Stimulated activated CD4-positive, alpha-beta T cell treated with anti-CD3 and anti-CD28 coated beads, Interleukin-15, amount 100 ng/mL, for 1 hour (primary cell): ENCODE measurements at places on chromosomes 7 and 10.

- DNase-seq, result no peak
These were observed 90.1 kb downstream of the FAM53B start for GRCh38 chr10:124653811-124654651.

GRCh38 chr10:62224606-62225005, 44.0 kb downstream of the RTKN2 start:
- no peak for DNase-seq

DNA sequence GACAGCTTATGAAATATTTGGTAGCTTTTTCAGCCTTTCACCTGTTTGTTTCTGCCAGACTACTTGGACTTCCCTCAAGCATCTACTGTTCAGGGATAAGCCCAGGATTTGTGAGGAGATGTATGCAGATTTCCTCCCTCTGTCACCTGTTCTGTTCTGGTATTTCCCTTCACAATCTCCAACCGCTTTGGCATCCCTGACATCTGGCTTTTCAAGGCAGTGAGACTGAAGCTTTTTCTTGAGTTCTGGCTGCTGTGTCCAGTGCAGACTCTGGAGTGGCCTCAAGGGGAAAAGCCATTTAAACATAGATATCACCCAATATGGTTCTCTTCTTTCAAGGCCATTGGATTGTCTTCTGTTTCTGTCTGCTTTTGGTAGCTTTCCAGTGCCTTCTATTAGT, 369.7 kb downstream of the LRMDA start:
- no peak for DNase-seq

GRCh38 chr10:15259136-15259535, 90.6 kb upstream of the NMT2 start:
- DNase-seq, result no peak

DNA sequence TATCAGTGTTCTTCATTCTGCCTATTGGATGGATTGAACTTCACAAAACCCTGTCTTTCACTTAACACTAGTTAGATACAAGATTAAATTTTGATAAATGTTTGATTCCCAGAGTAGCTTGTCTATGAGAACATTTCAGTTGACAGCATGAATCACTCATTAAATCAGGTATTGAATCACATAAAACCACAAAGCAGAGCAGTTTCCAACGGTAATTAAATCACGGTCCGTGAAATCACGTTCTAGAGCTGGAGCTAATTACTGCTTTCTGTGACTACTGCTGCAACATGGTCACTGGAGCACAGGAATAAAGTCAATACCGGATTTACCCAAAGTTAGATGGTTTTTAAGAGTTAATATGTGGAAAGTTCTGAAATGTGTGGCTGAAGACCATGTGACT, 257.8 kb upstream of the PCDH15 start:
- no peak for DNase-seq

DNA sequence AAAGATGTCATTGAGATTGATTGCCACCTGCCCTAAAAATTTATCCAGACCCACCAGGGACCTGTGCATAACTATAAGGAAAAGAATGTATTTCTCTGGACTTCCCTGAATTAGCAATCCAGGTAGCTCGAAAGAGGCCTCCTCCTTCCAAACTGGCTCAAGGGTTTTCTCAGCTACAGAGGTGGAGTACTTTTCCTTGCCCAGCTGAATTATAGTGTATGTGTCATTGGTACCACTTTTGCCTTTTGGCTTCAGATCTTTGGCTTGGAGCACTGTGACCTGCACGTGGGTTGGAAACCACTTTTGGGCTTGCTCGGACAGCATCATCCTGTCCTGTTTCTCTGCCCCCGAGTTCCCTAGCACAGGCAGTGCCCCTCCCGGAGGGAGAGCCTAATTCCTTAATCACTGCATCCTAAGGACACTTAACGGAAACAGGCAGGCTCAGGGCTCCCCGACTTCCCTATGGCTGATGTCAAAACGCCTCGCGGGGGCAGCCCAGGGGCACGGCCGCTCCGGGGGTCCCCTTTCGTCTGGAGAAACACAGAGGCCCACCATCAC, 825 bp downstream of the RAB11FIP2 start:
- DNase-seq, result peak; percentile 4

GRCh38 chr7:129514683-129515082, 12.4 kb downstream of the SMKR1 start:
- DNase-seq, result no peak

DNA sequence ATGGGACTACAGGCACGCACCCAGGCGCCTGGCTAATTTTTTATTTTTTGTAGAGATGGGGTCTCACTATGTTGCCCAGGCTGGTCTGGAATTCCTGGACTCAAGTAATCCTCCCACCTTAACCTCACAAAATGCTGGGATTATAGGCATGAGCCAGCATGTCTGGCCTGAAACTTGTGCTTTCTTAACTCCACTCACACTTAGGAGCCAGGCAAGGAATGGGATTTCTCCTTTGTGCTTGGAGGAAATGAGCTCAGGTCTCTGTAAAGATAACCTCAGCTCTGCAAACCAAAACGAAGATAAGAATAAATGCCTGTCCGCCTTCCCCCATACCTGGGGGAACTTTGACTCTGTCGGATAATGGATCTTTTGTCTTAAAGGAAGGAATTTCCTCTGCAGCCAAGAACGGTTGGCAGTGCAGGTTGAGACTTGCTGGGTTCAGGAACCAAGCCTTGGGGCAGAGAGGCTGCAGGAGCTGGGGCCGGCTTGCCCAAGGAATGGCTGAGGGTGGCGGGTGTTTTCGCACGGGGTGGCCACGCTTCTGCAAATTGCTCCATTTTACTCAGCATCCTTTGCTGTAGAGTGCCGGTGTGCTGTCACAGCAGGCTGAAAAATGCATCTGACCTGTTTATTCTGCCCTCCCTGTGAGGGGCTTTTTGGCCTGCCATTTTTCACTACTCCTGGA, 174.2 kb downstream of the KIAA1217 start:
- no peak for DNase-seq

DNA sequence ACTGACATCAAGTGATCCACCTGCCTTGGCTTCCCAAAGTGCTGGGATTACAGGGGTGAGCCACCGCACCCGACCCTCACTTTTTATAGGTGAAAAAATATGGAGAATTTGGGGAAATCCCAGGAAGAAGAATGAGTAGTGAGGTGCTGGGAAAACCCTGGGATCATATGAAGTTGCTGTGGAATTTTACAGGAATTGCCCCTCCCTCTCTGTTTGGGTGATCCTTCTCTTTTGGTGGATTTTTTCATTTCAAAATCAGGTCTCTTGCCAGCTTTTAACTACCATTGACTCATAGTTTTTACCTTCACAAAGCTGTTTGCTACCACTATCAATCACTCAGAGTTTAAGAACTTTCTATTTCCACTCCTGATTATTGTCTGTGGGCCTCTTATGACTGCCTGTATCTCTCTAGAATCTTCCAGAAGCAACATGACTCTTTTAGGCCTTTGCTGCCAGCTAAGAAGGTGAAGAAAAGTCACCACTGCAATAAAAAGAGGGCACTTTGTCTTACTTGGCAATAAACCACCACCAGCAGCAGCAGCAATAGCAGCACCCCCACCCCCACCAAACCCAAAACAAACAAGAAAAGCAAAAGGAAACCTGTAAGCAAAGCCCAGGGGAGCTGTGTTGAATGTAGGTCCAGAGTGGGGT, 4.0 kb upstream of the GIMAP8 start:
- no peak for DNase-seq

DNA sequence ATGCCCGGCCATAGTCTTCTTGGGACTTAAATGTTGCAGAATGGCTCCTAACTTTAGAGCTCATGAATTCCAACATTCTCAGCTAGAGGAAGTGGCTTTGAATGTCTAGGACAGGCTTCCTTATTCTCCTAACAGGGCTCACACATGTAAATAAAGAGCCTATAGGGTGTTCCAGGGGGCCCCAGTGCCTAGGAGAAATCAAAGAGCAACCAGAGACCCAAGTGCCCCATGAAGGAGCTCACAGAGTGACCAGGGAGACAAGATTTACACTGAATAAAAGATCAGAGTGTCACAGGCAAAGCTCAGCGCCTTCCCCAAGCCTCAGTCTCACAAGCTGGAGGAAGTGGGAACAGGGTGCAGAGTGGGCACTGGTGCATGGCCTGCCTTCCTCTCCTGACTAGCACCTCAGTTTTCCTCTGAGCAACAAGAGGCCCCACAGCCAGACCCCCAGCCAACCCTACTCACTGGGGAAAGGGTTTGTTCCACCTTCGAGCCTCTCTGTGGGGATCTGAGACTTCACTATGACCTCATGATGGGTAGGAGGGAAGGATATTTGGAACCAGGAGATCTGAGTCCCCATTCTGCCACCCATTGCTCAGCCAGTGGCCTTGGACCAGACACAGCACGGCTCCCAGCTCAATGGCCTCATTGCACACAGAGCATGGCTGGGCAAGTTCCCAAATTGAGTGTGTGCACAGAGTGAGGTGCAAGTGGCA, 16.0 kb downstream of the TMEM273 start:
- no peak for DNase-seq

GRCh38 chr7:92964141-92964540, 127.8 kb upstream of the CDK6 start:
- DNase-seq, result no peak

DNA sequence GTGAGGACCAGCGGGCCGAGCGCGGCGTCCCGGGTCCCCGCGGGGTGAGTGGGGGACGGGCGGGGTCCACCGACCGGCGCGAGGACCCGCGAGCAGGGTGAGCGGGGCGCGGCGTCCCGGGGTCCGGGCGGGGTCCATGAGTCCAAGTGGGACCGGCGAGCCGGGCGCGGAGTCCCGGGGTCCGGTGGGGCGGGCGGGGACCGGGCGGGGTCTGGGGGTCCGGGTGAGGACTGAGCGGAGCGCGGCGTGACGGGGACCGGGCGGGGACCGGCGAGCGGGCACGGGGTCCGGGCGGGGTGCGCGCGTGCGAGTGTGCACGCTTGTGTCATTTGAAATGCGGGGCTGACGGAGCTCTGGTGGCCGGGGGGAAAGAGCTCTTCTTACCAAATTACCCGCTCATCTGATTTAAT, 765 bp downstream of the CELF2 start:
- DNase-seq, result no peak

DNA sequence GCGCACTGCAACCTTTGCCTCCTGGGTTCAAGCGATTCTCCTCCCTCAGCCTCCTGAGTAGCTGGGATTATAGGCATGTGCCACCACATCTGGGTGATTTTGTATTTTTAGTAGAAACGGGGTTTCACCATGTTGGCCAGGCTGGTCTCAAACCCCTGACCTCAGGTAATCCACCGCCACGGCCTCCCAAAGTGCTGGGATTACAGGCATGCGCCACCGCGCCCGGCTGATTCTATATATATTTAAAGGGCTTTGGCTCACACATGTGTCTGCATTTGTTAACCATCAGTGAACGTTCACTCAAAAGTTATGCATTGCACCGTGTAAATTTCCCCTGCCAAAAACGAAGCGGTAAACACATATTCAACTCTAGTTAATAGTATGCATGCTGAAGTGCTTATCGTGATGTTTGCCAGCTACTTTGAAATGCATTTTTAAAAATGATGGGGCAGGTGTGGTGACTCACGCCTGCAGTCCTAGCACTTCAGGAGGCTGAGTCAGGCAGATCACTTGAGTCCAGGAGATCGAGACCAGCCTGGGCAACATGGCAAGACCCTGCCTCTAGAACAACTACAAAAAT, 17.7 kb upstream of the WIPI2 start:
- DNase-seq, result no peak

DNA sequence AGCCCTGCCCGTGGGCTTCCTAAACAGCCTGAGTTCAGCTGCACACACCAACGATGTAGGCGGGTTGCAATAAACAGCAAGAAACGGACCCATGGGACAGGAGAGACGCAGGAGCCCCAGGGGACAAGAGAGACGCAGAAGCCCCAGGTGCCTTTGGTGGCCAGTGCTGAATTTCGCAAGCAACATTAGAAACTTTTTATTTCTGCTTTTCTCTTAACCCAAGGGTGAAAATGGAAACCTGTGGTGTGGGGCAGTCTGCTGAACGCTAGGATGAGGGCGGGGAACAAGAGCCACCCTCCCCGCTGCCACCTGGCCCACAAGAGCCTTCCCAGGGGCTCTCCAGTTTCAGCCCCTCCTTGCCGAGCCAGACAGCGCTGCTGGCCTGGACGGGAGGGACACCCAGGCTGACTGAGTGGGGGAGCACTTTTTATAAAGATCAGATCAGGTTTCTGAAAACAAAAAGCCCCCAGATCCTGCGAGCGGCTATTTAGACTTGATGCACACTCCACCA, 20.0 kb upstream of the GPR146 start:
- DNase-seq, result no peak

GRCh38 chr10:122213766-122214165, 57.3 kb upstream of the BTBD16 start:
- DNase-seq, result no peak

GRCh38 chr7:128404886-128405470, 4.8 kb downstream of the IMPDH1 start:
- DNase-seq, result no peak

GRCh38 chr7:148747274-148747673, 48.6 kb downstream of the CUL1 start:
- DNase-seq, result no peak

GRCh38 chr7:122257056-122257455, 47.5 kb downstream of the FEZF1 start:
- no peak for DNase-seq

GRCh38 chr7:28179120-28180030, 1.2 kb downstream of the JAZF1 start:
- DNase-seq, result peak; percentile 51

GRCh38 chr10:64518456-64518855, 997.3 kb downstream of the REEP3 start:
- no peak for DNase-seq

- DNase-seq, result no peak
These were observed 69.6 kb upstream of the MDFIC start for GRCh38 chr7:114852293-114852692.

GRCh38 chr7:111090846-111091245, at the start of gene LRRN3:
Gene LRRN3, plus strand, starts transcription at chr7:111091127. Its CDS starts 31,646 bp downstream, at chr7:111122773.
- no peak for DNase-seq

DNA sequence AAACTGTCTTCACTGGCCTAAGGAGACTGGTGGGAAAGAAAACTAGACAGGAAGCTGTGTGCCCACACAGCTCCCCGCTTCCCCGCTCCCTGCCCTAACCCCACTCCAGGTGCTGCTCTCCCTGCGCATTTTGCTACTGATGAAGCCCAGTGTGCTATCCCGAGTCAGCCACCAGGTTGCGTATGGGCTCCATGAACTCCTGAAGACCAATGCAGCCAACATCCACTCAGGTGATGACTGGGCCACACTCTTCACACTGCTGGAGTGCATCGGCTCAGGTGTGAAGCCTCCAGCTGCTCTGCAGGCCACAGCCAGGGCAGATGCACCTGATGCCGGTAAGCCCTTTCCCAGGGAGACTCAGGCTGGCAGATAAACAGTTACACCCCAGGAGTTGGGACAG, 20.3 kb upstream of the NFKB2 start:
- no peak for DNase-seq

DNA sequence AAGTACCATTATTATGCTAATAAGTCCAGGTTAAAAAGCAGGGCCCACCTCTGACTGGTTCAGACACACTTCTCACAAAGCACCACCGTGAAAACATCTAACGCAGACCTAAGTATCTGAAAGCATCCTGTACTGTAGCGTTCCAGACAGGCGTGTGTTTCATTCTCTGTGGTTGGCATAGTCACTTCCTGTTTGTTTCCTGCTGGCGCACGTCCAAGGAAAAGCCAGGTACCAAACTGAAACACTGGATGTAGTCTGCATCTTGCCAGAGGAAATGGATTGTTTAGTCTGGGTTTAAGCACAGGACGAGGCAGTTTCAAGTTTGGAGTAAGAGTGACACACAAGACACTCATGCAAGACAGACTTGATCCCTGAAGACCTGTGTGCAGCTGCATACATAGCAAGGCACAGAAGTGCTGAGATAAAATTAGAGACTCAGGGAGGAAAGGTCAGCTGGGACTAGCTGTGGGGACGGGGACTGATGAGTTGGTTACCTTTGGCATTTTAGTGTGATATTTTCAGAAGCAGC, 23.3 kb downstream of the BPGM start:
- peak; percentile 67 for DNase-seq
